ENCODE measurements at places on chromosomes 12 and 14.

DNA sequence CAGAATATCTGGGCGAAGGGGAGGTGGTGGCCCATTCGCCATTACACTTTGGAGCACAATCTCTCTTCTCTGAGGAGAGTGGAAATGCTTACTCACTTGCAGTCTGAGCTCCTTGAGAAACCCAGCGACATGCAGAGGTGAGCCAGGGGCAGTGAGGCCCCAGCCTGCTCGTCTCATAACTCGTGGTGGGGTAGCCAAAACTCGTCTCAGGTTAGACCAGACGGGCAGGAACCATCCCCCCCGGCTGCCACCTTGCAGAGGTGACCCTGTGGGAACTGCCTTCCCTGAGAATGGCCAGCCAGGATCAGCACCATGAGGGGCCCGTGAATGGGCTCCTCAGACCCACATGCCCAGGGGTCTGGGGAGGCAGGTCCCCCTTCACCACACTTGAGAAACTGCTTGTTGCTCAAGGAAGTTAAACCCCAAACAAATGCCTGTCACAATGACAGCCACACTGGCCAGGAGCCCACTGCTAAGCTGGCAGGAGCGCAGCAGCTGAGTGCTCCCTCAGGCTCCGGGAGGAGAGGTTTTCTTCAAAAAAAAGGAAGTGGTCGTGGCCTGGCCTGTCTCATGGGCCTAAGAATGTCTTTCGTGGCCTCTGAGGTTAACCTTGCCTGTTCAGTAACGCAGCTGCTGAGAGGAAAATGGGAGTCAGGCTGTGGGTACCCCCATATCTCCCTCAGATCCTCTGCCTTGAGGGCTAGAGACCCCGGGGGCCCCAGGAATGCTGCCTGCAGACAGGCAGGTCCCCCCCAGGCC is 9.2 kb upstream of the ALDH2 start:
- DNase-seq, result no peak

DNA sequence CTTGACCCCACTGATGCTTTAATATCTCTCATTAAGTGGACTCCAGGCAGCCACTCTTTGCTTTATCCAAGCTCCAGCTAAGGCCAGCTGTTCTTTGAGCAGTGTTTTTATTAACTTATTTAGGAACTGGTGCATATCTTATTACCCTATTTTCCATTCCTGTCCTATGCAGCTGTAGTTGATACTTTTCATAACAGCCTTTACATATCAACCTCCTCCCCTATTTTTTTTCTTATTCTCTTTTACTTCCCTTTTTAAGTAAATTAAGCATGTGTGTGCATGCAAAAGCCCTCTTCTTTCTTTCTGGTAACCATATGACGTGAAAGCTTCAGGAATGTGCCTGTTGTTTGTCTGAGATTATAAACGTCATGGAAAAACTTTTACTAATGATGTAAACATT is 121.2 kb downstream of the PTPRQ start:
- DNase-seq, result no peak

DNA sequence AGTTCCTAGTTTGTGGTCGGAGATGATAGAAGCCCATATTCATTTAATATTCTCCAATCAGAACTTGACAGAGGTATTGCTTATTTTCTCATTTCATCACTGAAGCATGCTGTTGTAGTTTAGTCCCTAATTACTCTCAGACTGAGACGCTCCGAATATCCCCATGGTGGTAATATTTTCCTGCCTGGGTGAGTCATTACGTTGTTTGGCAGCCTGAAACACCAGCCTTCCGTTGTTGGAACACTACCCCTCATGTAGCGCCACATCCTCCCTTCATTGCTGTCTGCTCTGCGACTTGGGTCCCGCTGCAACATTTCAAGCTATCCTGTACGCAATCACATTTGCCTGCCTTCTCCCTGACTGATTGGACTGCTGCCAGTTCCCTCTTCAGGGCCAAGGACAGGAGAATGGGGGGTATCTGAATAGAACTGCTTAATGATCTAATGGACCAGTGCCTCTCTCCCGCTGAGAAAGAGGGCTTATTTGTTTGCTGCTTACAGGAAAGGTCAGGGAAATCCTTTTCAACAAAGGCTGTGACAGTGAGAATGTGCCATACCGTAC is 369.1 kb downstream of the NPAS3 start:
- DNase-seq, result no peak

- no peak for DNase-seq
Measured at GRCh38 chr12:31558521-31558920, 32.4 kb downstream of the DENND5B start.

DNA sequence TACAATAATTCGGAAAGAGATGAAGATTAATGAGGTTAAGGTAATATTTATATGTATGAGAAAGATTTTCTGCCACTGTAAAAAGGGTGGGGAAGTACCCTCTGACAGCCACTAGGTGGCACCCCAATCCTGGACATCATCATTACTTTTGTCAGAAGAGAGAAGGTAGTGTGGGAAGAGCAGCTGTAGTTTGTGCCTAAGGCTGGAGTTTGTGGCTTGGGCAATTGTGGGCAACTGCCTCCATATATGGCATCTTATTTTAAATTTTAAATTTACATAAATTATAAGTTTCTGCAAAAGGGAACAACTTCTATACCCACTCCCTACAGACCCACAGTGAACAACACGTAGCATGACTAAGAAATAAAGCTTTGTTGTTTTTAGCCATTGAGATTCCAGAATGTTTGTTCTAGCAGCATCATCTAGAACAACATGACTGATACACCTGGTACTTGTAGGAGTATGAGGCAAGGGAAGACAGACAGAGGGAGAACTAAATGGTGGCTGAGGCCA is 34.4 kb upstream of the SYCP3 start:
- no peak for DNase-seq

DNA sequence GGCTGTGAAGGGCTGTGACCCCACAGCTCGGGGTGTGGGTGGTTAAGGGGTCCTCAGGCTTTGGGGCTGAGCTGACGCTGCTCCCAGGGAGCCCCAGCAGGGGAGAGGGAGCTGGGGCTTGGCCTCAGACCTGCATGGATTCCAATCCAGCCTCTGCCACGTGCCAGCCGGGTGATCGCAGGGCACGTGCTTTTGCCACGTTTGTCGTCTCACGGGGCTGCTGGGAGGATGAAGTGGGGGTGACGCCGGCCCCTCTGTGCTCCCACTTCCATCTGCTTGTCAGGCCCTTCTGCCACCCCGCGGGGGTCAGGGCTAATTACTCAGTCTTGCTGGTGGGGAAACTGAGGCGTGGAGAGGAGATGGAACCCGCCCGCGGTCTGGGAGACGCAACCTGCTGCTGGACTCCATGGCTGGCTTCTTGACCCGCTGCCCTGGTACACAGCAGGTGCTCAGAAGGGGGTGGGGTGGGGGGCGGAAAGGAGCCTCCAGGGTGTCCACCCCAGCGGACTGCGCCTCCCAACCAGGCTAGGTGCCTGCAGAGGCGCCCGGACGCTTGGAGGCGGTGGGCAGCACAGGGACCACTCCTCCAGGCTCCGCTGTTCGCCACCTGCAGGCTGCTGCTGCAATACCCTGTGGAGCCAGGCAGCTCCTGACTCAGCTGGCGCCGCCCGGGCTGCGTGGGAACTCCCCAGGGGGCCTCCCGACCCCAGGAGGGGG is 36.4 kb upstream of the PRIMA1 start:
- DNase-seq, result no peak

DNA sequence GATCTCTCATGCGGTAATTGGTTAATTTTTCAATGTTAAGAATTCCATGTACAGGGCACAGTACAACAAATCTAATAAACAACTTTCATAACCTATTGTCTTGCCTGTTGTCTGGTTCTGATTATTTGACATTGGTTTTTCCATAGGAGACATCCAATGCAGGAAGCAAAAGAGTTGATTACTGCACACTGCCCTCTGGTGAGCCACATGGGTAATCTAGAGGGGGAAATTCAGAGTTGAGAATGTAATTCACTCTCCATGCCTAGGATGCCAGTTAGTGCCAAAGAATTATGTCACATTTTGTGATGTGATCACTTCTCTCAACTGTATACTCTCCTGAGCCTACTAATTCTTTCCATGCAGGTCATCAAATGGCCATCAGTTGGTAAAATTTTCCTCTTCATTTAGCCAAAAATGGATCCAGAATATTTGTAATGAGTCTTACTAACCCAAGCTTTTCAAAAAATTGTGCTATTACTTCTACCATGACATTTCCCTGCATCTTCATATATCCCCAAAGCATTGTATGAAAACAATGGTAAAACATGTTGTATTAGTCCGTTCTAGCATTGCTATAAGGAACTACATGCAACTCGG is 17.7 kb upstream of the CCDC91 start:
- DNase-seq, result no peak

- no peak for DNase-seq
Measured at GRCh38 chr12:41799671-41800070, 345.0 kb downstream of the GXYLT1 start.
